Stimulated activated CD4-positive, alpha-beta T cell treated with anti-CD3 and anti-CD28 coated beads, Interleukin-1b, Interleukin-23, amount 100 ng/mL, for 1 hour (primary cell): ENCODE measurements at places on chromosomes 5 and 9.

DNA sequence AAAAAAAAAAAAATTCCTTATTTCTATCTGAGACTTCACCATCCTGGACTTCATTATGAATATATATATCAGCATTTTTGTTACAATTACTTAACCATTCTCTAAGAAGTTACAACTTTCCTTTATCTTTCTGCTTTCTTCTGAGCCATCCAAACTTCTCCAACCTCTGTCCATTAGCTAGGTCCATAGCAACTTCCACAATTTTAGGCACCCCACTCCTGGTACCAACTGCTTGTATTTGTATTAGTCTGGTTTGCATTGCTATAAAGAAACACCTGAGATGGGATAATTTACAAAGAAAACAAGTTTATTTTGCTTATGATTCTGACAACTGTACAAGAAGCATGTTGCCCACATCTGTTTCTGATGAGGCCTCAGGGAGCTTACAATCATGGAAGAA lies 182.1 kb downstream of the CDH9 start:
- DNase-seq = no peak

DNA sequence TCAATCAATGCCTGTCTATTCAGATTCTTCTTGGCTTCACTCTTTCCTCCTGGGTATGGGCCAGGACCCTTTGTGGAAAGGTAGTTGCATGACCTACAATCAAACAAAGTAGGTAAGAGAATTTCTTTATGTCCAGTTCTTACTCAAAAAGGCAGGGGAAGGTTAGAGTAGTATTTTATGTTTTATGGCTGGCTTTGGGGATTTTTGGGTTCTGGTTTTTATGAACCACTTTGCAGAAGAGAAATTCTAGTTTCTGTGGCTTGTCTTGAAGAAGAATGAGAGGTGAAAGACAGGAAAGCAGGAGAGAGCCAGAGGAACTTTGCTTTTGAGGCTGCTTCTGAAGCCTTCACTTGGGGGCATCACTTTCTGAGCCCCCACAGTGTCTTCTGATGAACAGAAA lies 14.7 kb upstream of the CRHBP start:
- no peak for DNase-seq

GRCh38 chr5:147406636-147407035 lies 103.2 kb downstream of the DPYSL3 start:
- DNase-seq = no peak

- DNase-seq = no peak
These were observed 47.6 kb downstream of the ACO1 start for GRCh38 chr9:32431940-32432555.

DNA sequence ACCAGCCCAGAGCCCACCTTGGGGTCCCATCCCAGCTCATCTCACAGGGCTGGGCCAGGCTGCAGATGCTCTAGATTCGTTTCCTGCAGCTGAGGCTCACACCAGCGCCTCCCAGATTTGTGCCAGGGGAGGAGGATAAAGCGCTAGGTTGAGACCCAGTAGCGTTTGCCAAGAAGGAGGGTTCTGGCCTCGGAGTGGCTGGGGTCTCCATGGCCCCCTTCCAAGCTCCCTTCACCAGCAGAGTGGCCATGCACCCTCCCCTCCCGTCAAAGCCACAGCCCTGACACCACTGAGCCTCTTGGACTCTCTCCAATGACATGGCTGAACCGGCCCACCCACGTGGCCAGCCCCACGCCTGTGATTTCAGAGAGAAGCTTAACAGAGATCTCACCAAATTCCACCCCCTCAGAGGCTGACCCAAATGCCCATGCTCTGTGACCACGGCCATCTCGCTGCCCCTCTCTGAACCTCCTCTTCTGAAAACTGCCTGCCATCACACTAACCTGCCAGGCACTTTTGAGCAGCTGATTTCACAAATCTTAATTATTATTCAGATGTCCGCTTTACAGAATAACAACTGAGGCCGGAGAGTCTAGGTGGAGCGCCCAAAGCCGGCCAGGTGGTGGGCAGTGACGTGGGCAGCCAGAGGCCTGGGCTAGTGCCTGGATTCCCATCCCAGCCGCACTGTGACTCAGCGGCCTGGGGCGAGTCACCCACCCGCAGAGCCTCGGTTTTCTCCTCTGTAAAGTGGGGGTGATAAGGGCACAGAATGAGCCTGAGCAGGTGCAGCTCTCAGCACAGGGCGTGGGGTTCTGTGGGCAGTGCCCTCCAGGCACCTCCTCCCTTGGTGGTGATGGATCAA lies 155.7 kb downstream of the C9orf50 start:
- DNase-seq = no peak

DNA sequence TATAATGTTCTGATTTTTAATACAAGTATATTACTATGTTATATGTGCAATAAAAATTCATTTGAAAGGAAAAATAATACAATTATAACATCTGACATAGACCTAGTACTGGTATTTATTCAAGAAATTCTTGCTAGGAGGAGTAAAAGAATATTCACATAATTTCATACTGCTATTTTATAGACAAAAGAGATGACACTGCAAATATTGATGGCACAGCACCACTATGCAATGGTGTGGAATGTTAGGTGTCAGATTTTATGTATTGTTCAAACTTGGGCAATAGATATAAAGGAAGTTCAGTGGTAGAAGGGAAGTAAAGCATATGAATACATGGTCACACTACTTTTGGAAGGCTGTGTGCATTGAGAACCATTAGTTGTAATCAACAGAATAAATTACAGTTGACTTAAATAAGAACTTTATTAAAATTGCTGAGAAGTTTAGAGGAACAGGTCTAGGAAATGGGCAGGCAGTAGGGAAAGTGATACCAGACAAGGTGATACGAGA lies 143.9 kb downstream of the OR2K2 start:
- no peak for DNase-seq

- no peak for DNase-seq
These were observed 480.2 kb upstream of the KLF4 start for GRCh38 chr9:107969727-107970126.
